G401 (cell line): ENCODE measurements at places on chromosomes 2 and 18. TPM values are rescaled to one million over a fixed set of nuclear protein-coding genes. Genes with fewer than 3 reads are reported as not detected.

The SLC9A2 gene
- total RNA-seq, result not detected in 2 replicates

The GPR75 gene
- total RNA-seq, result not detected in 2 replicates

DNA sequence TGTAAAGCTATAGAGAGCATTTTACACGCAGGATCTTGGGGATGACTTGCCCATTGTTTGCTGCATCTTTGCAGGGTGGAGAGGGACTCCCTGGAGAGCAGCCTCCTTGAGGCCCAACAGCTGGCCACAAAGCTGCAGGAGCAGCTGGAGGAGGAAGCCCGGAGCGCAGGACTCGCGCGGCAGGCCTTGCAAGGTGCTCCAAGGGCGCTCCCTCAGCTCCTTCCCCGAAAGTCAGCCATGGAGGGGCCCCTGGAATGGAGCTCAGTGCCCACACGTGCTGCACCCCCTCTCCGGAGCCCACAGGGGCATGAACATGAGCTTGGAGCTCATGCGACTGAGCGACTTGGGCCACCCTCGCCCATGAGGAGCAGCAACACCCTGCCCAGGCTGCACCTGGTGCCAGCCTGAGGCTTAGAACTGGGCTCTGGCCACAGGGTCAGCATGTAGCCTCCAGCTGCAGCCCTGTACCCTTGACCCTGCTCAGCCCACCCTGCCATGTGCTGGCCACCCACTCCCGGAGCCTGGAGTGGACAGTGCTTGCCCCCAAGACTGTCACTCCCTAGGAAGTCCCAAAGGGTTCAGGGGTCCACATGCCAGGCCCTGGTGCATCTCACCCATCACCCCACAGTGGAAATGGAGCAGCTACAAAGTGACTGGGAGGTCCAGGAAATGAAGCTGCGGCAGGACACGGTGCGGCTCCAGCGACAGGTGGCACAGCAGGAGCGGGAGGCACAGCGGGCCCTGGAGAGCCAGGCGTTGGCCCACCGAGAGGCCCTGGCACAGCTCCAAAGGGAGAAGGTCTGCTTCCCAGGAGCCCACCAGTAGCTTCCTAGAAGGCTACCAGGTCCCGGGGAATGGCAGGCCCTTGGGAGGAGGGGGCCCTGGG lies 43.0 kb downstream of the CROCC2 start:
- no peak for DNase-seq

- DNase-seq, result no peak
These were observed 1598.9 kb upstream of the PIK3C3 start for GRCh38 chr18:40356168-40356567.

The CGREF1 gene
- total RNA-seq, result 1.3 and 11.3 TPM in 2 replicates

The TMEM169 gene
- 0.12 and 0.37 TPM in 2 replicates for total RNA-seq

GRCh38 chr2:39755466-39755865 lies 23.6 kb downstream of the THUMPD2 start:
- no peak for DNase-seq

- DNase-seq, result no peak
These were observed 95.6 kb downstream of the LAMA3 start for GRCh38 chr18:23784832-23785245.

- DNase-seq, result no peak
These were observed 174.5 kb upstream of the MYT1L start for GRCh38 chr2:2505604-2506003.

- no peak for DNase-seq
These were observed 220.5 kb downstream of the PIEZO2 start for GRCh38 chr18:10928772-10929373.

The RGPD3 gene
- total RNA-seq, result 0.81 and 1.3 TPM in 2 replicates

- DNase-seq, result peak; percentile 45
These were observed 22.9 kb upstream of the CAVIN2 start for GRCh38 chr2:191869781-191870180.

The MATN3 gene
- total RNA-seq, result not detected in 2 replicates

- DNase-seq, result no peak
These were observed 266.6 kb downstream of the NR4A2 start for GRCh38 chr2:156065912-156066311.

The CTLA4 gene
- not detected in 2 replicates for total RNA-seq

DNA sequence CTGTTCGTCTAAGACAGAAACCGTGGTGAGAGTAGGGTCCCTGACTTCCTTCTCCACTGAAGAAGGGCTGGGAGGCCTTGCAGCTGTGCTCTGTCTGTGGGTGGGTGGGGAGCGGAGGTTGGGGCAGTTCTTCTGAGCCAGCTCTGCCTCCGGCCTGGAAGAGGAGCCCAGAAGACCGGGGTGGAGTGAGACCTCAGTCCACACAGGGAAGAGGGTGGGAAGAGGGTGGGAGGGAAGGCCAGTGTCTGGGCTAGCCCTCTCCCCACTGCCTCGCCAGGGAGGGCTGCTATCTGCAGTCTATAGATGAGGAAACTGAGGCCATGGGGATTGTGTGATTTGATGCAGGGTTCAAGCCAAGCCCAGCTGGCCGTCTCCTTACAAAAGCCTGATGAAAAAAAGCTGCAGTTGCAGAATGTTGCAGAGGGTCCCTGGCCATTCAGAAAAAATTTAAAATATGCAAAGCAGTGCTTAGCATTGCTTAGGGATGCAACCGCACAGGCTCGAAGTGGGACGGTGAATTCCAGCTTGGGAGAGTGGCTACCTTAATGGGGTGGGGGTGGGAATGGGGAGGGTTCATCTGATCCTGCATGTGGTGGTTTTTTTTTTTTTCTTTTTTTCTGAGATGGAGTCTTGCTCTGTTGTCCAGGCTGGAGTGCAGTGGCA lies 181.6 kb upstream of the HS6ST1 start:
- no peak for DNase-seq

- DNase-seq, result no peak
These were observed 84.1 kb upstream of the POMC start for GRCh38 chr2:25252291-25253152.

DNA sequence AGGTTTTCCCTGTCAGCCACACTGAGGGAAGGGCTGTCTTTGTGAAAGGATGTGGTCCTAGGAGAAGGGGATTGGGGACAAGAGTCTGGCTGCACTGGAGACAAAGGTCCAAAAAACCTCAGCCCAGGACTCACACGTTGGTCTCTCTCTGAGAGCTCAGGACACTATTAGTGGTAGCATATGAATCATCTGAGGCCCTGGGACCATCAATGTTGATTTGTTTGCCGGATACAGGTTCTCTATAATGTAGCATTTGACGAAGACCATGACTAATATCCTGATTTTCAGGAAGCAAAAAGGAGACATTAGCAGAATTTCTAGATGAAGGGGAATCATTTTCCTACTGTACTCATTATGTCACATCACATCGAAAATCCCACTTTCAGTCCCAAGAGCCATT lies 22.2 kb upstream of the DNAH6 start:
- no peak for DNase-seq

GRCh38 chr2:218081063-218081462 lies 12.0 kb downstream of the RUFY4 start:
- DNase-seq, result no peak

The AMER3 gene
- total RNA-seq, result not detected in 2 replicates

DNA sequence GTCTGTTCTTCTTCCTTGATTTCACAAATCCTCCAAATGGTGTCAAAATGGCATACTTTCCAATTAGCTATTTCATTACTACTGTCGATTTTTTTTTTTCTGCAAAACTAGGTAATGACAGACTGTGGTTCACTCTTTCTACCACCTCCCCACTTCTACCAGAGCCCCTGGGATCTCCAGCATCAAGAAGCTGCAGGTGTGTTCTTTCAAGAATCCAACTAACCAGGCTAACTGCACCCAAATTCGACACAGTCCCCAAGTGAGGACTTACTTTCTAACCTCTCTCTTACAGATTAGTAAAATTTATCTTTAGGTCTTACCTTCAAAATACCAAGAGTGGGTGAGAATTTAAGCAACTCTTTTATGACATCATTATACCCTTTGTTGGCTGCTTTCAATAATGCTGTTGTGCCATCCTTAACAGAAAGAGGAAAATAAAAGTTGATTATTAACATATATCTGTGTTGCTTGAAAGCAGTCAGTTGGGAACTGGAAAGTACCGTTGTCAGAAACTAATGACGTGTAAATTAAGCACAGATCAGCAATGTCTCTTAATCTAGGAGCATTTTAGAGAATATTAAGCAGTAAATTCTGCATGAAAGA lies 31.2 kb upstream of the NPC1 start:
- DNase-seq, result no peak

GRCh38 chr2:119475857-119476244 lies 44.2 kb downstream of the TMEM37 start:
- DNase-seq, result no peak

- DNase-seq, result no peak
These were observed 761.4 kb downstream of the DCDC2C start for GRCh38 chr2:4464634-4465266.

- DNase-seq, result peak; percentile 27
These were observed 288.5 kb downstream of the TNS1 start for GRCh38 chr2:217714287-217714751.

DNA sequence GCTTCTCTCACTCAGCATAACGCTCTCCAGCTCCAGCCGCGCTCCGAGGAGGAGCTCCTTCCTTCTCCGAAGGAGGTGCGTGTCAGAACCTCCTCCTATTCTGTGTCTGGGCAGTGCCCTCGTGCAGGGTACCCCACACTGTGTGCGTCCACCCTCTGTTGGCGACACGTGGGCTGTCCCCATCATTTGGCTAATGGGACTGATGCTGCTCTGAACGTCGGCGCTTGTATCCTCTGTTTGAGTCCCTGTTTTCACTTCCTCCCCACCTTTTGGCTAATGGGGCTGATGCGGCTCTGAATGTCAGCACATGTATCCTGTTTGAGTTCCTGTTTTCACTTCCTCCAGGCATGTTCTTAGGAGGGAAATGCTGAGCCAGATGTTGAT lies 22.2 kb downstream of the KCNG2 start:
- DNase-seq, result no peak

DNA sequence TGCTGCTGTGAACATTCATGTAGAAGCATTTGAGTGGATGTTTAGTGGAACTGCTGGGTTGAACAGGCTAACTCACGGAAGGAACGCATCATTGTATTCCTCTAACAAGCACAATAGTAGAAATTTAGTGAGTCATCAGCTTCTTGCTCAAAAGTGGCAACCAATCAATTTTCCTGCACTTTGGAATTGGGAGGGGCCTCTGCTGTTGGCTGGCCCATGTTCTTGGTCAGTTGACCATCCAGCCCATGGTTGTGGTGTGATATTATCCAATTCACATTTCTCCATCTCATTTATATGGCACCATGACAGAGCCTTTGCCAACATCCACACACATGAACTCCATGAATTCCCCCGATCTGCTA lies 95.0 kb downstream of the TNFRSF11A start:
- DNase-seq, result no peak

GRCh38 chr2:69097891-69098655 lies 85.1 kb downstream of the ANTXR1 start:
- no peak for DNase-seq

The PRKCE gene
- total RNA-seq, result 3.9 TPM in 2 replicates

DNA sequence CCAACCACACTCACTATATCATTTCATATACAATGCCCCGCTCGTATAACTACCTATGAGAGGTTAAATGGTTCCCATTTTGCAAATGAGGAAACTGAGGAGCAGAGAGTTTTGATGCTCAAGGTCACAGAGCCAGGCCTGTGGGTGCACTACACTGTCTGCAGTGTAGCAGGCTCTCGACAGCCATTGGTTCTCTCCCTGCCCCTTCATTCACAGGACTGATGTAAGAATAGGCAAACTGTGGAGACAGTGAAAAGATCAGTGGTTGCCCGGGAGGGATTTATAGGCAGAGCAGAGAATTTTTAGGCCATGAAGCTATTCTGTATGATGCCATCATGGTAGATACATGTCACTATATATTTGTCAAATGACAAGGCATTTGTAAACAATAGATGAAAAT lies 39.0 kb upstream of the LBH start:
- no peak for DNase-seq

DNA sequence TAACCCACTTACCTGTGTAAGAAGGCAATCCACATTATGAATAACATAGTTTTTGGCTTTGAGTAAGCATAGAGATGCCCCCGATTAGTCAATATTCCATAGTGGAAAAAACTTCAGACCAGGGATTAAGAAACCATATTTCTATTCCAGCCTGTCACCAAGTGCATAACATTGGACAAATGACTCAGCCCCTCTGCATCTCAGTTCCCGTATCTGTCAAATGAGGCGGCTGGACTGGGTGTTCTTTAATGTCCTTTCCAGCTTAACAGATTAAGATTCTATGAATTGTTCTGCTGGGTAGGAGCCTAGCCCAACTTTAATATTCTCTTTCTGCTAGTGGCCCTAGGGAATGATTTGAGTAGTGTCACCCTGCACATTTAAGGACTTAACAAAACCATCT lies 11.8 kb upstream of the FTCDNL1 start:
- no peak for DNase-seq

DNA sequence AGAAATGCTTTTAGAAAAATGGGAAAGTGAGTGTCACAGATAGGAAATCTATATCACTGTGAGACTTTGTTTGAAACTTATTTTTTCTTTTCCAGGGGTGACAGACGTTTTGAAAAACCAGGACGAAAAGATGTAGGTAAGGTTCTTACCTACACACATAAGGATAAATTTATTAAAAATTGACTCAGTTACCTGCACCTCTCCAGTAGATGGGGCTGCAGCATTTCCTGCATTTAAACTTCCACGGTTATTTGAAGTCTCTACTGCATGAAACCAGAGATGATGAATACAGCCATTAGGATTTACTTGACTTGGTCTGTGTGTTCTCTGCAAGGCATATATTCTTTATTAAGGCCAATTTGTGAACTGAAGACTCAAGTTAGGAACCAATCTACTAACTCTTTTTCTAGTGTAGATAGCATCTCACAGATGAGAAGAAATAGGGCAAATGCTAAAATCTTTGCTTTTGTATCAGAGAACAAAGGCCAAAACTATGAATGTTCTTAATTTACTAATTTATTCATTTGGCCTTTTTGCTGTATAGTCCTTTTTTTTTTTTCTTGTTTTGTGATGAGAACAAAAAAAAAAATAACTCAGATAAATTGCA lies 15.0 kb downstream of the KCNJ13 start:
- DNase-seq, result peak; percentile 53

The DHRS9 gene
- not detected in 2 replicates for total RNA-seq
